ENCODE measurements at places on chromosomes 5 and 9.

- no peak for DNase-seq
Measured at GRCh38 chr5:170811719-170812118, 28.2 kb downstream of the GABRP start.

GRCh38 chr9:127553793-127554192, 58.3 kb upstream of the STXBP1 start:
- DNase-seq = no peak

- peak; percentile 20 for DNase-seq
Measured at GRCh38 chr9:92807757-92808725, 43.4 kb upstream of the BICD2 start.

DNA sequence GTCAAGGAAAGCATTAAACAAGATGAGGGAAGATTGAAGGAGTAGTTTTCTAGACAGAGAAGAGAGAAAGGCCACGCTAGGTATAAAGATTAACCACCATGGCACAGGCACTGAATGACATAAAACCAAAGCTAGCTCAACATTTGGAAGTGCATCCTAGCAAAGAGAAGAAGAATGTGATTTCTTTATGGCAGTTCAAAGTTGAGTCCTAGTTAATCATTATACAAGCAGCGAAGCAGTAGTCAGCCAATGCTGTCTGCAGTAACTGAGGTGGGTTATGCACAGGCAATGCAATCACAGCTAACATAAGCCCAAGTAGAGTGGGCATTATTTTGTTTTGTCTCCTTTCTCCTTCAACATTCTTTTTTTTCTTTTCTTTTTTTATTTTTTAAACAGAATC, 24.0 kb upstream of the ANKRD31 start:
- no peak for DNase-seq

DNA sequence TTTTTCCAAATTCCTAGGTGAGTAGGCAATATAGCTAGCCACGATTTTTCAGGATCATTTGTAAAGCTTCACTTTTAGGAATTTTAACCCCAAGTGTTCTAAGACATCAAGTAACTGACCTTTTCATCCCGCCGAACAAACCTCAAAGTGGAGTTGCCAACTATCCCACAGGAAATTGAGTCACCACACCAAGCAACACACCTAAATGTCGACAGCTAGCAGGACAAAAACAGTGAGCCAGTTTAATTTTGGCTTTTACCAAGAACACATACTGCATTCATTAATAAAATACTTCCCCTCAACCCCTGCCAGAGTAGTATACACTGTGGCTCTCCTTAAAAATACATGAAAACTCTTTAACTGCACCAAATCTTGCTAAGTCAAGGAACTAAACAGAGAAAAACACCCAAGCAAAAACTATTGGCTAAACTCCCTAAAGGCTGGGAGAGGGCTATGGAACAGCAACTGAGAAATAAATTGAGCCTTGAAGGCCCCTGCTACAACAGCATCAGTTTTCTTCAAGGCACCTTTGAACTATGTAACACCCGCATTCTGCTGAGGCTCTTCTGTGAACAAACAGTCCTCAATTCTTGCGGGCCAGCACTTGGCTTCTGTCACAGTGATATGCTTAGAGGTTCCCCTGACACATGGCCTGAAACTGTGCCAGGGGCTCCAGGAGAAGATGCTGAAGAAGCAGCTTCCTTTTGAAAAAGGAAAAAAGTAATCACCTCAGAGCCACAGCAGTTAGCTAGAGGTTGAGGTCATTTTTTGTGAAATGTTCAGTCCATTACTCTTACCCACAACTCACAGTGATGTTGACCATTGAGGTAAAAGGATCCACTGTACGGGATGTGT, 459.6 kb downstream of the RAB3C start:
- no peak for DNase-seq

DNA sequence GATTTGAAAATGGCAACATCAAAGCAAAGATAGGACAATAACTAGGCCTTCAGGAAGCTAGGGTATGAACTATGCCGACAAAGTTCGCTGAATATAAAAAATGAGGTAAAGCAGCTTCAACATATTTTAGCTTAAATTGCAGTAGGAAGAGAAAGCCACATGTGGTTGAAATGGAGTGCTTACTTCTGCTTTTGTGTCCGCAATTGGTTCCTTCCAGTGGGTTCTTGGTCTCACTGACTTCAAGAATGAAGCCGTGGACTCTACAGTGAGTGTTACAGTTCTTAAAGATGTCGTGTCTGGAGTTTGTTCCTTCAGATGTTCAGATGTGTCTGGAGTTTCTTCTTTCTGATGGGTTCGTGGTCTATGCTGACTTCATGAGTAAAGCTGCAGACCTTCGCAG, 95.2 kb downstream of the APTX start:
- DNase-seq = no peak

- peak; percentile 46 for DNase-seq
Measured at GRCh38 chr5:151222790-151223446, 974 bp downstream of the CCDC69 start.

GRCh38 chr9:125908136-125908535, 161.0 kb downstream of the PBX3 start:
- no peak for DNase-seq

GRCh38 chr5:81986126-81986525, 14.3 kb downstream of the ATG10 start:
- no peak for DNase-seq

GRCh38 chr5:140372971-140373487, 13.0 kb downstream of the SLC4A9 start:
- peak; percentile 49 for DNase-seq

GRCh38 chr5:95730730-95731570, at the start of gene RHOBTB3:
TSS of gene RHOBTB3 (plus strand) at chr5:95731336. CDS start at chr5:95731683, 347 bp downstream.
- DNase-seq = peak; percentile 22

- no peak for DNase-seq
Measured at GRCh38 chr5:91011029-91011428, 372.1 kb downstream of the ARRDC3 start.
